GM12878 (cell line): ENCODE measurements at places on chromosomes 6 and 20. TPM values are rescaled to one million over a fixed set of nuclear protein-coding genes. Genes with fewer than 3 reads are reported as not detected.

GRCh38 chr20:51525241-51526105, 17.0 kb downstream of the NFATC2 start:
- no peak for DNase-seq
- H3K4me1 ChIP-seq, result peaks cover 46% of the 10 kb centered on the region
- peaks cover 8% of the 10 kb centered on the region for H3K36me3 ChIP-seq

TFAP2A gene
- total RNA-seq, result 0.21 and 0.46 TPM in 2 replicates

GRCh38 chr6:112032728-112033127, 21.2 kb upstream of the CCN6 start:
- no peak overlapping the region for H3K4me3 ChIP-seq
- H3K27me3 ChIP-seq, result no peaks in the 10 kb centered on the region
- no peak overlapping the region for H3K27ac ChIP-seq
- no peaks in the 10 kb centered on the region for H3K36me3 ChIP-seq
- no peak for DNase-seq
- peaks cover 6% of the 10 kb centered on the region; the same call in 1 of the 2 replicates for H3K4me1 ChIP-seq

PDYN gene
- not detected in 2 replicates for total RNA-seq

- no peak overlapping the region for H3K27ac ChIP-seq
- no peak overlapping the region for H3K4me3 ChIP-seq
- H3K36me3 ChIP-seq, result no peaks in the 10 kb centered on the region
- no peaks in the 10 kb centered on the region for H3K27me3 ChIP-seq
Observed at GRCh38 chr6:57242505-57242904, 20.4 kb upstream of the RAB23 start.

SRMS gene
- not detected in 2 replicates for total RNA-seq

GRCh38 chr6:167513778-167514177, 188.9 kb downstream of the TTLL2 start:
- no peaks in the 10 kb centered on the region for H3K4me1 ChIP-seq
- no peaks in the 10 kb centered on the region for H3K36me3 ChIP-seq
- no peak for DNase-seq
- H3K4me3 ChIP-seq, result no peak overlapping the region
- no peak overlapping the region for H3K27ac ChIP-seq

GRCh38 chr6:106787327-106788196, 158.2 kb downstream of the QRSL1 start:
- no peaks in the 10 kb centered on the region for H3K36me3 ChIP-seq
- no peaks in the 10 kb centered on the region for H3K27me3 ChIP-seq
- no peak for DNase-seq
- H3K4me3 ChIP-seq, result no peak overlapping the region
- no peaks in the 10 kb centered on the region for H3K4me1 ChIP-seq

SRF gene
- total RNA-seq, result 53.4 and 56.3 TPM in 2 replicates

DNA sequence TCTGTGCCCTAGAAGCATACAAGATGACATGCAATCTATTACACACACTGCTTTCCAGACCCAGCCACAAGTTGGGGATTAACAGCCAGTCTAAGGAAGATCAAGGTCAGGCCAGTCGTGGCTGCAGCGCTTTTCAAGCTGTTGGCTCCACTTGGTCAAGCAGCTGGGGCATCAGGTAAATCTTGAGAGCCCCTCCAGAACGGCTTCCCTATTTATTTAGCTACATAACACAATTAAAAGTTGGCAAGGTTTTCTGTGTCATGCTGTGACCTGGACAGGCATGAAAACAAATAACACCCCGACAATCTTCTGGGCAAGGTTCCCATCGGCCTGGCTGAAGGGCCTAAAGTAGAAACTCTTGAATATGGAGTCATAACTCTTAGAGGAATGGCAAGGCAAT, 524.3 kb downstream of the PRKN start:
- no peak for DNase-seq
- no peaks in the 10 kb centered on the region for H3K27me3 ChIP-seq
- no peaks in the 10 kb centered on the region for H3K36me3 ChIP-seq
- H3K4me1 ChIP-seq, result no peaks in the 10 kb centered on the region

DNA sequence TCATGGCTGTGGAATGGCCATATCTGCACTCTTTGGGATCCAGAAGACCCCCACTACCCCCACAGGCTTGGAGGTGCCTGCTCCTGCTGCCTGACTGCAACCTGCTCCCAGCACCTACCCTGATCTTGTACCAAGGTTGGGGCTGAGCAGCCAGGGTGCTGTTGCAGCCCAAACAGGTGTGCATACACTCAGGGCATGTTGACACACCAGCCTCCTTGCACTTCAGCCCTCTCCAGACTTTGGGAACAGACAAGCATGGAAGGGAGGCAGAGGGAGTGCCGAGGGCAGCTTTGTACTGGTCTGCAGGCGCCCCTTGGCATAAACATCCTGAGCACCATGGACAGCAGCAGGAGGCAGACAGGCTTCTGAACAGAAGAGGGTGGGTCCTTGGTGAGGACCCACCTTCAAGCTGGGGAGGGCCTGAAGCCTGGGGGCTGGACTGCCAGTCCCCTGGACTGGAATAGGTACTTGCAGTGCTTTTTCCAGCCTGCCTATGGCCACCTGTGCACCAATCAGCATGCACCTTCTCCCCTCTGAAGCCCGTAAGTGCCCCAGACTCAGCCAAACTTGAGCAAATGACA, 1675.8 kb downstream of the HACE1 start:
- no peak overlapping the region for H3K4me3 ChIP-seq
- H3K36me3 ChIP-seq, result no peaks in the 10 kb centered on the region
- DNase-seq, result no peak
- no peaks in the 10 kb centered on the region for H3K27me3 ChIP-seq

DNA sequence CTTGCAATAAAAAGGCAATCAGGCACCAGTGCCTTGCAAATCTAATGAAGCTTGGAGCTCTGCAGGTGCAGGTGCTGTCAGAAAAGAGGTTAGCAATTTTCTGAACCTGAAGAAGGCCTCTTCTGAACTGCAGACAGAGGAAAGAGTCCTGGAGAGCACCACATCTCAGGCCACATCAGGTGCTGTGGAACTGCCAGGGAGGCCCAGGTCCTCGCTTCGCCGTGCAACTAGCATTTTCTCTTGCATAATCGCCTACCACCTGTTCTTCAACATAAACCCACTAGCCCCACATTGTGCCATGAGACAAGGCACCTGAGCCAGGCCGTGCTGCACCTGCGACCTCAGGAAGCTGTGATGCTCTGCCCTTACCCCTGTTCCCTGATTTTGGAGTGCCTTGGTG, 187.6 kb downstream of the DTNBP1 start:
- H3K27ac ChIP-seq, result no peak overlapping the region
- H3K4me3 ChIP-seq, result no peak overlapping the region
- no peak for DNase-seq
- no peaks in the 10 kb centered on the region for H3K27me3 ChIP-seq
- H3K36me3 ChIP-seq, result peaks cover 17% of the 10 kb centered on the region

DNA sequence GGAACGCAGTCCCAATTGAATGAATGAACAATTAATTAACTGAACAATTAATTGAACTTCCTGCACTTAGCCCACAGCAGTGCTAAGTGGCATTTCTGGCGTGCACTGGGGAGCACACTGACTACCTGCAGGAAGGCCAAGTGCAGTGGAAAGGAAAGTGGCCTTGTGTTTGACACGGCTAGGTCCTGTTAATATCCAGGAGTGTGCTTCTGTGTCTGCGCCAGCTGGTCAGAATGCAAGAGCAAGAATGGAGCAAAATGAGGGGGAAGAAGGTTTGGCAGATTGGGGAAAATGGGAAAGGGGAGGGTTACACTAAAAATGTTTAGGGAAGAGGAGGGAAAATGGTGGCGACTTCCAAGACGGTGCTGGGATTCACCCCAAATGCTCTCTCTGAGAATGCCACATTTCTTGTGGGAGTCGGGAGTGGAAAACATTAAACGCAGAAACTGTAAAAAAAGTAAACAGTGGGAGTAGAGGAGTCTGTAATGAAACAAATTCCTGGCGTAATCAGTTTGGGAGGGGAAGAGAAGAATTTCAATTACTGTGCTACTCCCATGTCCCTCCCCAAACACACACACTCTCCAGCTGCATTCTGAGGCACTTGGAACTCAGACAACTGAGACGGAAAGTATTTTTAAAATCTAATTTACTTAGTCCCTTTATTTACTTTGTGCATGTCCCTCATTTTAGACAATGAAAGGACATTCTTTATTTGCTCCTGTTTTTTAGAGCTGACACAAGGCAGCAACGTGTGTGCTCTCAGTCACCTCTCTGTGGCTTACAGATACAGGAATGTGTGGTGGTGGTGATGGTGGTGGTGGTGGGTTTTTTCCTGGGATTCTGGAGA, 64.1 kb downstream of the CLIC5 start:
- DNase-seq, result no peak
- H3K4me3 ChIP-seq, result no peak overlapping the region
- H3K27me3 ChIP-seq, result no peaks in the 10 kb centered on the region

EPPIN gene
- total RNA-seq, result not detected in 2 replicates

OOEP gene
- not detected in 2 replicates for total RNA-seq

GABRR2 gene
- 0.35 and 0.54 TPM in 2 replicates for total RNA-seq

EFCAB8 gene
- total RNA-seq, result 0.05 and 0.18 TPM in 2 replicates

DNA sequence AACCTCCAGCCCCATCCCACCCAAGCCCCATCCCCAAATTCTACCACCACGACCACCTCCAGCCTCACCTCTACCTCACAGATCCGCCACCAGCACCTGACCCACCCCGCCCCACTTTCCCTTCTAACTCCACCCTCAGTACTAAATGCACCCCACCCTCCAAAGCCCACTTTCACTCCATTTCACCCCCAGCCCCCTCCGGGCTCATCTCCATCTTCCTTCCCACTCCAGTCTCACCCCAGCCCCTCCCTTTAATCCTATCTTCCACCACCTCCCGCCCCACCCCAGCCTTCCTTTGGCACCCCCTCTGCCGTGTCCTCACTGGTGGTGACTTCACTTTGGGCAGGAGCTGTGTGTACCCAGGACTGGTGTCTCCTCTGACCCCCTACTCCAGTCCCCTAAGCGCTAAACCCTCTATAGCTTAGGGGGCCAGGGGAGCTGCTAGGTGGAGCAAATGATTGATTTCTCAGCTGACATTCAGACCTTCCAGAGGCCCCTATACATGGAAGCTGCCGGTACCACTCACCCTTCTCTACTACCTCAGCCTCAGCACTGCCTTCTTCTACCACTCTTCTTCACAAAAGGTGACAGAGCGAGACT, 2.8 kb upstream of the NSFL1C start:
- H3K27ac ChIP-seq, result no peak overlapping the region
- peaks cover 12% of the 10 kb centered on the region for H3K4me1 ChIP-seq
- H3K36me3 ChIP-seq, result no peaks in the 10 kb centered on the region

RFX6 gene
- not detected in 2 replicates for total RNA-seq

DNA sequence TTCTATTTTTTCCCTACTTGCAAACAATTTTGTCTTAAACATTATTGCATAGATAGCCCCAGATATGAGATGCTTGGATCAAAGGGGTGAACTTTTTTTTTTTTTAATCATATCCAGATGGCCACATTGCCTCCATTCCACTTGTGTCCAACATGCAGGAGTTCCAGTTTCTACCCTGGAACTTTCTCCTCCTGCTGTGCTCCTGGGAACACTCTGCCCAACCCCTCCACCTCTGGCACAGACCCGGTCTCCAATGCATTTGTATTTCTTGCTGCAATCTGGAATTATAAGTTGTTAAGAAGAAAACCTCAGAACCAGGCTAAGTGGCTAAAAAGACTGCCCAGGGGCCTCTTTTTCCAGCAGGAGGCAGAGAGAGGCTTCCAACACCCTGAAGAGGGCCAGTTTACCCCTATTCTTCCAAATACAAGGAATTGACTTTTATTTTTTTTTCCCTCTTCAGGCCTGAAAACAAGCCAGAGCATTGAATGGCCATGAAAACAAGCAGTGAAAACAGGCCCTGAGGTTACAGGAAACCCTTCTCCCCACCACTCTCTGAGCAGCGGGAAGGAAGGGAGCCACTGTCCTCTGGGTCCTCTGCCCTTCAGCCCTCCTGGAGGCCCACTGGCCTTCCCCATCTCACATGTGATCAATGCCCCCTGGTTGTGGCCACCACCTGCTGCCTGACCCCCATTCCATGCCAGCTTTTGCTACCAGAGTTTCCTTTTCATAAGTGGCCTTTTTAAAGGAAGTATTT, 44.3 kb downstream of the PDYN start:
- no peak overlapping the region for H3K4me3 ChIP-seq
- no peak for DNase-seq
- H3K27me3 ChIP-seq, result peaks cover 5% of the 10 kb centered on the region
- H3K4me1 ChIP-seq, result peaks cover 16% of the 10 kb centered on the region
- no peak overlapping the region for H3K27ac ChIP-seq

DNA sequence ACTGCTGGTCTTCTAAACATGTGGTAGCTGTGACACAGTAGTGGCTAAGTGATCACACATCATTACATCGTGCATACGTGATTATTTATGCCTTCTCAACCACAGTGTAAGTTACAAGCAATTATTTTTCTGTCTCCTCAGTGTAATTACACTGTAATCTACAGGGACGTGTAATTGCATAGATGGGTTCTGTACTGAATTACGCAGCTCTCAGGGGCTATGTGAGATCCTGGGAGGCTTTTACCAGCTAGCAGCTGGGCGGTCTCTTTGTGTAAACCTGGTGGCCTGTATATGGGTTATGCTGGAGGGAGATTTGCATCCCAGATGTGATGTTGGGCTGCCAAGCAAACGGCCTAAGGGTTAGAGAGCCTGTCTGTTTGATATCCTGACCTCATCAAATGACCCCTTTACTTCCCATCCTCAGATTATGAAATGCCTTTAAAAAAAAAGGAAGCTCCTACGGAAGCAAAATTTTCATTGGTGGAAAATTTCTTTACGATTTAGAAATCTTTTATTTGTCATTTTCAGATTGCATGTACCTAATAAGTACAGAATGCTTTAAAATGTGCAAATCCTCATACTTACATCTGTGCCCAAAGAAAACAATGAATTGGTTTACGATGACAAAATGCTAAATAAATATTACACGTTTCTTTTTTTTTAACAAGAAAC, 402.8 kb upstream of the JAG1 start:
- no peak overlapping the region for H3K4me3 ChIP-seq
- no peaks in the 10 kb centered on the region for H3K27me3 ChIP-seq
- H3K36me3 ChIP-seq, result no peaks in the 10 kb centered on the region
- H3K4me1 ChIP-seq, result no peaks in the 10 kb centered on the region
- H3K27ac ChIP-seq, result no peak overlapping the region

DNA sequence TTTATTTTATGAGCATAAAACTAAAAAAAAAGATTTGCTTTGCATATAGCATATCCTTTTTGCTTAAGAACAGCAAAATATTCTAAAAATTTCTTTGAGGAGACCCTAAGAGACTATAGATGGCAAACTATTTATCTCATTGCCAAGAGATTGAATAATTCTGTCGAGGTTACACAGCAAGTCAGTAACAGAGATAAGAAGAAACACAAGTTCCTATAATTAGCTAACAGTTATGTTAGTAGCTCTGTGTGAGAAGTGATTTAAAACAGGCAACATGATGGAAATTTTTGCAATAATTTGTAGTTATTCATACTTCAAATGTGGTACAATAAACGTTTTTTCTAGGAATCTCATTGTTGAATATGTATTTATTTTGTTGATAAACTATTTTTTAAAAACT, 9.1 kb downstream of the LAMA2 start:
- no peaks in the 10 kb centered on the region for H3K27me3 ChIP-seq
- DNase-seq, result no peak
- no peaks in the 10 kb centered on the region for H3K4me1 ChIP-seq
